ENCODE measurements at places on chromosomes 5 and 9.
A peak's percentile ranks its signal among the peaks of the same experiment; 100 is the strongest.

GRCh38 chr9:86434039-86434726 is 80.0 kb upstream of the TUT7 start:
- peak; percentile 88 for DNase-seq

DNA sequence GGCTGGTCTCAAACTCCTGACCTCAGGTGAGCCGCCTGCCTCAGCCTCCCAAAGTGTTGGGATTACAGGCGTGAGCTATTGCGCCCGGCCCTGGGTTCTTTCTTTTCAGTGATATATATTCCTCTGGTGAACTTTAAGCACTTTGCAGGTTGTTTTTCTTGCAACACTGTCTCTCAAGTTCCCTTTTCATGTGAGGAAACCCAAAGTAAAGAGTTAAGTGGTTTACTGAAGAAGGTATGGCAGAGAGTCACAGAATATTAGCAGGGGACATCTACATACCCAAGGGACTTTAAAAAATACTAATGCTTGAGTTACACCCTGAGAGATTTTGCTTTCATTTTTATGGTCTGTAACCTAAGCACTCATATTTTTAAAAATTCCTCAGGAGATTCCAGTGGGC is 6.7 kb upstream of the GAPT start:
- DNase-seq = no peak

GRCh38 chr5:98827161-98827560 is 53.7 kb downstream of the RGMB start:
- DNase-seq = peak; percentile 27

DNA sequence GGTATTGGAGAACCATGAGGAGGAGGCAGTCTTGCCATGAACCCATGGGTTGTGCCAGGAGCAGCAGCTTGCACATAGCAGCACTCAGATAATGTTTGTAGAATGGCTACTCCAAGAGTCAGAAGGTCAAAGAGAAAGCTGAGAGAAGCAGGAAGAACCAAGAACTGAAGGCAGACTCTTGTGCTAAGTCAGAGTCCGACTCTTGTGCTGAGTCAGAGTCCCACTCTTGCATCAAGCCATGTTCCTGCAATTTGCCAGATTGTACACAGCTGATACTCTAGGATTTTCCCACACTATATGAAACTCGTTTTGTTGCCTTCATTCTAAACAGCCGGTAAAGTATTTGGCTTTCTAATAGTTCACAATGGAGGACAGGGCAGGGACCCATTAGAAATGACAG is 26.2 kb upstream of the HSPA9 start:
- no peak for DNase-seq

GRCh38 chr9:109481856-109482255 is 16.3 kb downstream of the PTPN3 start:
- DNase-seq = peak; percentile 46

Measured in astrocyte (in vitro differentiated cells and primary cell).